ENCODE measurements at places on chromosomes 12 and 14.
A peak's percentile ranks its signal among the peaks of the same experiment; 100 is the strongest.

GRCh38 chr12:87363497-87364084 is 665.6 kb downstream of the C12orf50 start:
- DNase-seq: no peak

GRCh38 chr12:26845057-26845666 is 12.2 kb upstream of the ITPR2 start:
- DNase-seq: no peak

DNA sequence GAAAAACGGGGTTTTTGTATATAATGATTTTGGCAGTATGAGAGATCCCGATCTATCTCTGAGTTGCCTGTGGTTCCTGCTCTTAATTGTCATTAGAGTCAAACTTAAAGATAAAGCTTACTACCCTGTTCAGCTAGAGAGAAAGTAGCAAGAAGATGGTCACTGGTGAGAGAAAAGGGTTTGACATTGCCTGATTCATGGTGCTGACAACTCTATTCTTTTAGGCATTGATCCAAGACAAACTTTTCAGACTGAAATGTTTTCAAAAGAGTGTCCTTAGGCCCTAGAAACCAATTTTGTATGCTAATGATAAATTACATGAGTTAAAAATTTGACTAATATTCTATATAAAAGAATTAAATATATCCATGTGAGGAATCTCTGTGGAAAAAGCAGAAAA is 35.1 kb downstream of the PELI2 start:
- DNase-seq: no peak

- DNase-seq: peak; percentile 15
Observed at GRCh38 chr14:104639885-104640548, 35.4 kb upstream of the TMEM179 start.

- DNase-seq: peak; percentile 7
Observed at GRCh38 chr12:107884769-107885694, 110.5 kb downstream of the ASCL4 start.

DNA sequence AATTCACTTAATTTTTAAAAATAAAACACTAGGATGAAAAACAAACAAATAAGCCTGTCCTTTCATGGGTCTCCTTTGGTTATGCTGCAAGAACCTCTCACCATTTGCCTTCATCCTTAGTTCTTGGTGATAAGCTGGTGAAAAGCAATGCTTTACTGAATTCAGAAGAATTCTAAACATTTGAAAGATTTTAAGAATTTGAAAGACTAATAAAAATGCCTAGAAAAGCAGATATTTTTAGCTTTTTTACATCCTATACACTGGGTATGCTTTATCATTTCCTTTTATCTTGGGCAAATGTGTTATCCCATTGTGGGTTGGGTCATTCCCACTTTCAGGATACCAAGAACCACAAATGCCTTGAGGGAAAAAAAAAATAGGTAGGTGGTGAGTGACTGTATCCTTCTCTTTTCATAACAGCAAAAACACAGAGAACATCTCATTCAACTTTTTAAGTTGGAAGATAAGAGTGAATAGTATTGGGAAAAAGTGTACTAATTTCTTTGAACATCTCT is 197.1 kb upstream of the ABCD2 start:
- no peak for DNase-seq

DNA sequence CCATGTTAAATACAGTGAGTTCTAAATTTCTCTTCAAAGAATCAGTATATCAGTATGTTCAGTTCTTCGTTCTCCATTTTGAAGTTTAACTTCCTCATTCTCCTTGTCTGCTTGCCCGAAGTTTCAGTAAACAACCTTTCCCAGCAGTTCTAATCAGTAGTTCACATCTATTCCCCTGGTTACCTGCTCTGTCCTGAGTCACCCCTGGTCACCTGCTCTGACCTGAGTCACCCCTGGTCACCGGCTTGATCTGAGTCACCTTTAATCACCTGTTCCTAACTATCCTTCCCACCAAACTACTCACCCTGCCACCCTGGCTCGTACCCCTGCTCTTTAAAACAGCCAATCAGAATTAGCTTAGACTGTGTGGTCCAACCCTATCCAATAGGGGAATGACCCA is 9.4 kb upstream of the OR10G3 start:
- no peak for DNase-seq

GRCh38 chr14:76067536-76067935 is 82.0 kb downstream of the IFT43 start:
- DNase-seq: no peak

DNA sequence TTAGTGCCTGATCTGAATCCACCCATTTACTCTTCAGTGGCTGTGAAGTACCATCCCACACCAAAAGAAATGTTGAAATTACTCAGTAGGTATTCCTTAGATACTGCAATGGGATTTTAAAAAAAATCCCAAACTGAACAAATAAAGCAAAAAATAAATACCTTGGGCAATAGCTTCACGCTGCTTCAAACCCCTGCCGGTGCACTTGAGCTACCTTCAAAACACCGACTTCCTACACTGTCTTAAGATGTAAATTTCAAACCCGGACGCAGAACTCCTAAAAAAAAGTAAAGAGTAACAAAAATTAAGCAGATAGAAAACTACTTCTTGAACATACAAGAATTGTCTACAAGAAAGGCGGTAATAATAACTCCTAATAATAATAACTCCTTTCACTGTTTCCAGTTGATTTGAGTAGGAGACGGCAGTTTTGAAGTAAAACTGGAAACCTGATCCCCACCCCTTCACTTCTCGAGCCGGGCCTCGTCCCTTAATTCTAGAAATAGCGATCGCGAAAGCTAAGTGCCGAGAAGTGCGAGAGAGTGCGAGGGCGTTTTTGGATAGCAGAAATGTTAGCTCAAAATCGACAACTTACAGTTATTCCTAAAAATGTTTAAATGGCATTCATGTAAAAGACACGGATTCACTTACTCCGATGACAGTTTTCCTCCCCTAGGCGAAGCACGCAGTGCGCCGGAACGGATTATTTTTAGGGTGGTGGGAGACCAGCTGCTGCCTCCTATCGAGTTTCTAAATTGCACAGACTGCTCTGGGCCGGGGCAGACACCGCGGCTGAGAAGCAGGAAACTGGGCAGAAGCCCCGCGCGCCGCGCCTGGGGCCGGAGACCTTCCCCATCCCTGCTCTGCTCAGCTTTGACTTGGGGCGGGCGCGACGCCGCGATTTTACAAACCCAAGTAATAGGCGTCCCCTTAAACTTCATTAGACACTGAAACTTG is at the start of gene ABCC9:
Gene ABCC9, minus strand, starts transcription at position 878 of the 957 bp plus-strand sequence. CDS start 4,752 bp downstream, outside the sequence.
- DNase-seq: no peak

- no peak for DNase-seq
Observed at GRCh38 chr12:122684297-122684813, 18.8 kb downstream of the HCAR2 start.

DNA sequence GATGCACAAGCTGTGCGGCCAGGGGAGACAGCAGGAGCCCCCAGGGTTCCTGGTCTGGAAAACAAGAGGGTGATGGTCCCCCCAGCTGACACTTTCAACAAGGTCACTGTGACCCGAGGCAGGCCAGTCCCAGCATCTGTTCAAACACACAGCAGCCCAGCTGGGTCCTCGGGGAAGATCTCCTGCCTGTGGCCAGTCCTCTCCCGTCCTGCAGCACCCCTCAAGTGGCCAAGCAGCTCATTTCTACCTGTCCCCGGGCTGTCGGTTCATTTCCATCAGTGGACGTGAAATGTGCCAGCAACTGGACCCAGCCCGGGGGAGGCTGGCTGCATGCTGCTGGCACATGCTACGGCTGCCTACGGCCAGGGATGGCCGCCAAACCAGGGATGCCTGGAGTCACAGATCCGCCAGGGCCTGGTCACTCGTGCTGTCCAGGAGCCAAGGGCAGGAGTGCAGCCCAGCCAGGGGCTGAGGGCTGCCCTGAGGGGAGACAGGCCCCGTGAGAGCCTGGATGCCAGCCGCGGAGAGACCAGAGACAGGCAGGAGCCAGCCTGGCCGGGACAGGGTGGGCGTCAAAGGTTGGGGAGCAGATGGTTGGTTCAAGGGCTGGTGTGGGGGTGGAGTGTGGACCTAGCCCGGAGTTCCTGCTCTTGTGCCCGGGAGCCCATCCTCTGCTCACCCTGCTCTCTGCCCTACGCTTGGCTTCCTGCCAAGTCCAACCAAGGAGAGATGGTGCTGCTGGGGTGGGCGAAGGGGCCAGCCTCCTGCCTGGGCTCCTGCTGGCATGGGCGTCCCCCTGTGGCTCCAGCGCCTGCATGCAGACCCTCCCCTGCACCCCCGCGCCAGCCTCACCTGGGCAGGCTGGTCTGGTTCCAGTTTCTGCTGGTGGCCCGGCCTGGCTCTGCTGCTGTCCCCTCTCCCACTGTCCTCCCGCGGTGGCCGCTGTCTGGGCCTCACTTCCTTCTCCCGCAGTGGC is 143.8 kb downstream of the ADGRD1 start:
- no peak for DNase-seq

GRCh38 chr14:87863047-87863446 is 129.9 kb downstream of the GALC start:
- no peak for DNase-seq

DNA sequence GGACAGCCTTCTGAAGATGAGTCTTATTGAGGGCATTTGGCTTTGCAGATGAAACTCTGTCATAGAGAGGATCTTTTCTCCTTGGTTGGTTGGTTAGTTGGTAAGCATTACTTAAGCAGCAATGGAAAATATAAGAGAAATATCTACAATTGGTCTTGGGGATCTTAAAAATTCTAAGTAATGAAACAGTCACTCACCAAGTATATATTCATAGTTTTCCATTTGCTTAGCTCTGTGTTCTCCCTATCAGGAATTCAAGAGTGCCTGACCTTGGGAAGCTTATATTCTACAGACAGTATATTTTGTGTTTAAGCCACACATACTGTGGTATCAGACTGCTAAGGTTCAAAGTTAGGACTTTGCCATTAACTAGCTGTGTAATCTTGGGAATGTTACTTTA is at the start of gene OR5AU1:
Gene OR5AU1, minus strand, starts transcription at position 101 of the 400 bp plus-strand sequence. CDS start 191 bp downstream, outside the sequence.
- no peak for DNase-seq

DNA sequence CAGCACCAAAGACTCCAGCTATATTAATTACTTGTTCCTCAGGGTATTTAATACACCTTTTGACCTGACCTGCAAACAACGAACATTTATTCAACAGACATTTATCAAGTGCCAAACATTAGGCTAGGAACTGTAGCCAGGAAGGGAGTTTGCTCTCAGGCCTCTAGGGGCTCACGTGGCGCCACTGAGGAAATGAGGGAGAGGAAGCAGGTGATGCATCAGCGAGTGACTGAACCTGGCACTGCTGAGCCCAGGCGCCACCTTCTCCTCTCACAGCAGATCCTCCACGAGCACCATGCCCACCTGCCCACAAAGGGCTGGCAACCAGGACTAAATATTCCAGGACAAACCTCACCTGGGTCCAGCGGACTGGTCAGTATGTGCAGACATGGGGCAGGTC is 50.2 kb downstream of the SETD3 start:
- DNase-seq: no peak

GRCh38 chr12:92695577-92695976 is 7.2 kb upstream of the PLEKHG7 start:
- DNase-seq: no peak

DNA sequence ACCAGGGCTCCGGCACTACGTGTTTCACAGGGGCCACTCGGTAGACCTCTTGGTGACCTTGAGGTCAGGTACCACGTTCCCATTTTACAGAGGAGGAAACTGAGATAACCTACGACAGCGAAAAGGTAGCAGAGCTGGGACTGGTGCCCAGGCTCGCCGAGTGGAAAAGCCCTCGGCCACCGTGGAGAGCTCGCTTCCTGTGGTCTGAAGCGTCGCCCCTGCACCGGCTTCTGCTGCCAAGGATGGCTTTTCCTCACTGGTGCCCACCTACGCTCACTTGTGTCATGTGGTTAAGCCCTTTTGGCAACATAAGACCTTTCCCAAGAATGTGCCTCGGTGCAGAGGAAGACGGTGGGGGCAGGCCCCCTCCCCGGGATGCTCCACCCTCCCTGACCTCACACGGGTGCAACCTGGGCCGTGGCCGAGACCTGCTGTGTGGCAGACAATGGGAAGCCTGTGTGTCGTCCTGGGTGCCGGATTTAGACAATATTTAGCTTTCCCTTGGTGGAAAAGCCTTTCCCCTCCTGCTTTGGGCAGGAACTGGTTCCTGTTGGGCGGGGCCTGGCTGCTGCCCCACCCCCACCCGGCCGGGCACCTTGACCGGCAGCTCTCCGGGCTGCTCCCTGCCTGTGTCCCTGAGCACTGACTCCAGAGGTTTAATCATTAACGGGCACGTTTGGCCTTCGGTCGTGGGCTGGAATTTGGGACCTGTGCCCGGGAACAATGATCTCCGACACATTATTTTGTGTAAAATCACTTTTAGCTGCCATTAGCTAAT is 32.4 kb upstream of the PPP1R13B start:
- no peak for DNase-seq

DNA sequence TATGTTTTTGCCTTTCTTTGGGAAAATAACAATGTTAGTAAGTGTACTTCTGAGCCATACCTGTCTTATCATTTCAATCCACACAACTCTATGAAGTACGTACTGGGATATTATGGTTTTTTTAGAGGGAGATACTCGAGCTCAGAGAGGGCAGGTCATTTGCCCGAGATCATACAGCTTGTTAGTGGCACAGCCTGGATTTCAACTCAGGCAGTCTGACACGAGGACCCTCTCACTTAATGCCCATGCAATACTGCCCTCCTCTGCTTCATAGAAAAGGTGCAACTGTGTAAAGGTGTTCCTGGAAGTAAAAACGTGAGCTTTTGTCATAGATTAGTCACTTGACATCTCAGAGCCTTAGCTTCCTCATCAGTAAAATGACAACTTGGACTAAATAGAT is 128.0 kb downstream of the NDUFA12 start:
- no peak for DNase-seq

All from stimulated activated CD4-positive, alpha-beta T cell treated with anti-CD3 and anti-CD28 coated beads, TNF-alpha, amount 100 ng/mL, for 1 hour (primary cell).